ENCODE measurements at places on chromosomes 4 and X.

- DNase-seq = no peak
Observed at GRCh38 chrX:123504047-123504446, 228.8 kb downstream of the THOC2 start.

DNA sequence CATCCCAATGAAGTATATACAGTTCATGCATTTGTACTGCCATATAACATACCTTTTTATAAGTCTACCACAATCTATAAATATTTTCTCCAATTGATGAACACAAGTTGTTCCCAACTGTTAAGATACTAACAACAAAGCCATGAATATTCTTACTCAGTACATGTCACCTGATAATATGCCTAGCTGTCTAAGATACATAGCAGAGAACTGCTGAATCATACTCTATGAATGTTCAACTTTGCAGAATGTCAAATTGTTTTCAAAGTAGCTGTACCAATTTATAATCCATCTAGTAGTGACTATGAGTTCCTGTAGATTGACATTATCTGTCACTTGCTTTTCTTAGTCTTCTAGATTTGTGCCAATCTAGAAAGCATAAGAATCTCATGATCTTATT, 84.9 kb downstream of the RAB28 start:
- DNase-seq = no peak

GRCh38 chr4:188714501-188714900, 575.3 kb downstream of the TRIML1 start:
- DNase-seq = no peak

DNA sequence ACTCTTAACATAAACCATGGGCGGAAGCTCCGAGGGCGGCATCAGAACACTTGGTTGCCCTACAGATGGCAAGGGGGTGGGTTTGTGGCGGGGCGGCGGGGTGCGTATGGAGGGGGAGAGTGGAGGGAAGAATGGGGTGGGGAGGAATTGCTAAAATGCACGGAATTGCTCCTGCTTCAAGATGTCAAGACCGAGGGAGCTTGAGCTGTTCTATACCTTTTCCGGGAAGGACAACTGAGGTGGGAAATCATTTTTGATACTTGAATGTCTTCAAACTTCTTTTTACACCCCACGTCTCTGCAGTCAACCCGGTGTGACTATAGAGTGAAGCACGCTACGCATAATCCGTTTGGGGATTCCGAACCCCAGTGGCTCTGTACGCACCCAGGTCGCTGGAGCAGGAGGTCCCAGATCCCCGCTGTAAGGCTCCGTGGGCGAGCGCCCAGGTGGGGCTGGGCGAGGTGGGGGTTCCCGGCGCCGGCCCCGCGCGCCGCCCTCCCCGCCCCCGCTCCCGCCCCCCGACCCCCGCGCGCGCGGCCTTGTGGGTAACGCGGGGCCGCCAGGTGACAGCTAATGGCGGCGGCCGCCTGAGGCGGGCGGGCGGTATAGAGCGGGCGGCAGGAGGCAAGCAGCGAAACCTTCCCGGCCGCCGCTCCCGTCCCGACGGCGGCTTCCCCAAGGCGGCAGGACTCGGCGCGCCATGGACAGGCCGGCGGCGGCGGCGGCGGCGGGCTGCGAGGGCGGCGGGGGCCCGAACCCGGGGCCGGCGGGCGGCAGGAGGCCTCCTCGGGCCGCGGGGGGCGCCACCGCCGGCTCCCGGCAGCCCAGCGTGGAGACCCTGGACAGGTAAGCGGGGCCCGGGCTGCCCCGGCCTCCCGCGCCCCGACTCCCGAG, at the start of gene MTMR1:
Gene MTMR1 (plus strand): TSS at position 566 of the 894 bp plus-strand sequence. CDS start 135 bp downstream, at position 701.
- DNase-seq = no peak

GRCh38 chrX:93591398-93591797, 82.0 kb downstream of the NAP1L3 start:
- DNase-seq = no peak

DNA sequence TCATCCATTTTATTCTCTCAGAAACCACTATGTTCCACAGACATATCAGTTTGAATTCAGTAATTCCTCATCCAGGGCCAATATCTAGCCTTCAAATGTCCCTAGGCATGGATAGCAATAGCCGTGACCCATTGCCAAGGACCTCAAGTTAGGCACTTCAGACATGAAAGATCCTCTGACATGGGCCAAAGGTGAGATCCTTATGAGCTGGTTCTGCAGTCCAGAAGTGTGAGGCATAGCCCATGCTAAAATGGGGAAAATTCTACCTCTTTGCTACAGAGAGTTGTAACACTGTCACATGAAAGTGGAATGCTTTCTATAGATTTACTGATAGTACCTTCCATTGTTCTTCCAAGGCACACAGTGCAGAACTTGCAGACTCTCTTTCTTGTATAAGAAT, 349.7 kb upstream of the GALNT7 start:
- no peak for DNase-seq

- no peak for DNase-seq
Observed at GRCh38 chrX:95505721-95506120, 1178.9 kb upstream of the DIAPH2 start.

- DNase-seq = no peak
Observed at GRCh38 chrX:12580548-12580947, 210.7 kb upstream of the PRPS2 start.

- DNase-seq = no peak
Observed at GRCh38 chr4:122668241-122668640, 47.4 kb upstream of the IL21 start.

DNA sequence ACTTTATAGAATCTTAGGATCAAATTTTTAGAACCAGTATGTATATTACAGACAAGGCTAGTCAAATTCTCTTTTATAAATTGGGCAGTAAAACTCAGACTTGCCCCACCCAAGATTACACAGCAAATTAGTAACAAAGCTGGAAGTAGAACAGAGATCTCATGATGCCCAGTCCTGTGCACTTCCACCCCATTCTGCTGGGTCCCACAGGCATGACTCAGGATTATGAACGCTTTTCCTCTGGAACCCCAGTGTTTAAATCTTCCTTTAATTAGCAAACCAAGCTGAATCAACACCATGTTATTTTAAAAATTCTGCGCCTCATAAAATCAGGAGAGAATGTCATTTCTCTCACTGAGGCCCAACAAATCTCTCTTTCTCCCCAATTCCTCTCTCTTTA, 1.5 kb upstream of the IL13RA2 start:
- DNase-seq = no peak

DNA sequence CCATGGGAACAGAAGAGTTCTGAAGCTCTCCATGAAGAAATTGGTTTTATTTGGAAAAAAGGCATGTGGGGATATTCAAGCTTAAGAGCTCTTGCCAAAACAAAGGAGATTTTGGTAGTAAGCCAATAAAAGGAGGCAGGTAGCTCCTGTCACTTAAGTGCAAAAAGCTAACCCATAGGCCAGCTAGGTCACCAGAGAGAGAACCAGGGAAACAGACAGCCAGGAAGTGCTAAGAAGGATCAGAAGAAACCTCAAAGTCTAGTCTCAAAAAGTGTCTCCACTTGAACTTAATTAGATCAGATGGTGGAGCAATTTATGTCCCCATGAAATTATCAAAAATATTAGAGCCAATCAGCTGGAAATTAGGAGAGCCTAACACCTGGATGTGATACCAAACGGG, 49.2 kb downstream of the CD40LG start:
- no peak for DNase-seq

- no peak for DNase-seq
Observed at GRCh38 chr4:74932832-74933561, at the start of gene PARM1. Gene PARM1 (plus strand): TSS chr4:74933116. CDS start chr4:74933328, 212 bp downstream.

- no peak for DNase-seq
Observed at GRCh38 chr4:111064342-111064993, 441.6 kb upstream of the PITX2 start.

DNA sequence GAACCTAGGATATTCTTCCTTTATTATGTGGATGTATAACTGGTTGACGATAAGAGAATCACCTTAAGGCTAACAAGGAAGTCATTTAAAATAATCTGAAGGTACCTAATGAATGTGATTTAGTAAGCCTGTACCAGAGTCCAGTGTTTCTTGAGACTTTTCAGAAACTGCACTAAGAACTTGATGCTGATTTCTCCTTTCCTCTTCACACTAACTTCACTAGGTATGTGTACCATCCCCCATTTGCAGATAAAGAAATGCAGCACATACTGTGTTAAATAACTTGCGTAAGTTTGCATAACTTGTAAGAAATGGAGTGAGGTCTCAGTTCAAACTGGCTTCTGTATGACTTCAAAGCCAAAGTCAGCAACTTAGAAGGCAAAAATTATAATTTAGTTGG, 63.3 kb downstream of the ELOVL6 start:
- no peak for DNase-seq
